ENCODE measurements at places on chromosomes 2 and 18.

GRCh38 chr18:58955738-58956137 lies 91.1 kb downstream of the ZNF532 start:
- DNase-seq, result no peak

GRCh38 chr2:100990650-100991403 lies 11.3 kb upstream of the RPL31 start:
- DNase-seq, result no peak

DNA sequence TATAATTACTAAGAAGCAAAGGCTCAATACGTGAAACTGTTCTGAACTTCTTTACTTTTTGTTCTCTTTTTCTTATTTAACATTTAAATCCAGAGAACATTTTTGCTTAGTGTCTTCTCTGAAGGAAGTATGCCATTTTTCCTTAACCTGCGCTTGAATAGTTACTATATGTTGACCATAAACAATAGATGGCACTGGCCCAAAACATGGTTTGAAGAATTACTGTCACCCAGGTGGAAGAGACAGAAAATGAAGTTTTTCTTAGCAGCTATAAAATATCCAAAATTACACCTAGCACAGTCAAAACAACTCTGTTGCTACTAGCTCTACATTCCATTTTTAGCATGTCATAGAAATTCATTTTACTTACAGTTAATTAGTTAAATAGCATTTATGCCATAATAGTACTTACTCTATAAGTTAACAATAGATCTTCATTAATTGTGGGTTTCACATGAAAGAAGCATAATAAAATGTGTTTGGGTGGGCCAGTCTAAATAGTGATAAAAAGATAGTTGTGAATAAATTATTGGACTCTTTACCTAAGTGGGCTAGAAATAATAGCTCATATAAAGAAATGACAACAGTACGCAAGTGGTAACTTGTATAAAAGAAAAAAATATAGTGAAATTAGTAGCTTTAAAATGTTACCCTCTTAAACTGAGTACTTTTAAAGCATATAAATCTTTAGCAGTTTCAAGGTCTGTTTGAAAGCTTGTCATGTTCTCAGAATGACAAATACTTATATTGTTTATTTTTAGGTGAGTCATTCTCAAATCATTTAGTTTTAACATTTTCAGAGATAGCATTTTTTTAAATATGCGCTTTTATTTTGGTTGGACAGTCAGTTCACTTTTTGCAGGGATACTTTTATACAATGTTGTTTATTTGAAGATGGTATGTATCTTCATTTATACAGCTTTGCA lies 3.7 kb downstream of the ETAA1 start:
- DNase-seq, result no peak

DNA sequence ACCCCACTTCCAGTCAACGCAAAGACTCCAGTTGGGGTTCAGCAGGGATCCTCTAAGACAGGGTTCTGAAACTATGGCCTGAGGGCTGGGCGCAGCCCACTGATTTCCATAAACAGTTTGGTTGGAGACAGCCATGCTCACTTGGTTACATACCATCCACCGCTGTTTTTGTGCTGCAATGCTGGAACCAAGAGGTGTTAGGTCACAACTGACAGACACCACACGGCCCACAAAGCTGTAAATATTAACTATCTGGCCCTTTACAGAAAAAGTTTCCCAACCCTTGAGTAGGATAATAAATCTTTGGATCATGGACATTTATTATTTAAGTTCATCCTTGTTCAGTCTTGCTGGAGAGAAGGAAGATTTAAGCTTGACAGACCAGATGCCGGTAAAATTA lies 8.4 kb upstream of the CD226 start:
- no peak for DNase-seq

DNA sequence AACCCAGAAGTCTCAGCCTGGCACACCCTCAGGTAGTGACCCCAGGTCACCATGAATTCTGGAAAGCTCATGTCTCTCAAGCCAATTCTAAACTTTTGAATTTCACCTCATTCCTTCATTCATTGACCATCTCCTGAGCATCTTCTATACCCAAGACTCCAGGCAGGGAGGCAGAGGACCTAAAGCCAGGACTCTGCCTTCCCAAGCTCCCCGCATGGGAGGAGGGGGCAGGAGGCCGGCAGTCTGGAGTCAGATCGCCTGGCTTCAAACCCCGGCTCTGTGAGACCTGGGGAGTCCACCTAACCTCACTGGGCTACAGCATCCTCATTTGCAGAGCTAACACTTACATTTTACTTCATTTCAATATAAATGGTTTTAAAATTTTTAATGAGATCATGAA lies 59.0 kb downstream of the SMAD7 start:
- no peak for DNase-seq

GRCh38 chr2:8583400-8584173 lies 98.3 kb upstream of the ID2 start:
- peak; percentile 37 for DNase-seq

- DNase-seq, result no peak
Measured at GRCh38 chr18:49645841-49646351, 84.0 kb downstream of the LIPG start.

GRCh38 chr2:11359865-11360264 lies 15.4 kb upstream of the ROCK2 start:
- no peak for DNase-seq

DNA sequence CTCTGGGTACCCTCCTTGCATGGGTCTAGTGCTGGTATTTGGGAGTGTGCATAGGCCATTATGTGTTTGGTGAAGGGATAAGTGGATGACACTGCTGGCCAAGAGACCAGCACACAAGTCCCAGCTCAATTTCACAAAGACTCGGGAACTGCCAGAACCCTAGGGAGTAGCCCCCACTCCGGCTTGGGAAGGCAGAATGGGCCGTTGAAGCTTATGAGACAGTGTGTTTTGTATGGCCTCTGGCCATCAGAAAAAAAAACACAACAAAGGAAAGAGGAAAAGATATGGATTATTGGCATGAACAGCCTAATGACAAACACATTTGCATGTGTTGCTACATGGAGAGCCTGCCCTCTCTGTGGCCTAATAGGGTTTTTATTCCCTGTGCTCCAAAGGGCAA lies 144.2 kb downstream of the TTC32 start:
- no peak for DNase-seq

DNA sequence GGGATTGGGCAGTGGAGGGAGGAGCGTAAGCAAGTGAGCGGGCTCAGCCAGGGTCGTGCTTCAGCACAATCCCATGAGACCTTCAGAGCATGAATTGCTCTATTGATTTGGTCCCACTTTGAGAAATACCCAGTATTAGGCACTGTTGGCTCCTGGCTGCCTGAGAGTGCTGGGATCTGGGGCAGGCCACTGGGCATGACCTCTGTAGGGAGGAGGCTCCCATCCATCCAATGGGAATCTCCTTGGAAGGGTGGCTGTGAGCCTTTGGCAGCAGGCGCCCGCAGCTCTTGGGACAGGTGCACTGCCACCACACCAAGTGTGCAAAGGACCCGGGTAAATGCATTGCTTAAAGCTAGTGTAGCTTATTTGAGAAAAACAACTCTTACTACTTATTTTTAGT lies 137.5 kb downstream of the LDLRAD4 start:
- no peak for DNase-seq

DNA sequence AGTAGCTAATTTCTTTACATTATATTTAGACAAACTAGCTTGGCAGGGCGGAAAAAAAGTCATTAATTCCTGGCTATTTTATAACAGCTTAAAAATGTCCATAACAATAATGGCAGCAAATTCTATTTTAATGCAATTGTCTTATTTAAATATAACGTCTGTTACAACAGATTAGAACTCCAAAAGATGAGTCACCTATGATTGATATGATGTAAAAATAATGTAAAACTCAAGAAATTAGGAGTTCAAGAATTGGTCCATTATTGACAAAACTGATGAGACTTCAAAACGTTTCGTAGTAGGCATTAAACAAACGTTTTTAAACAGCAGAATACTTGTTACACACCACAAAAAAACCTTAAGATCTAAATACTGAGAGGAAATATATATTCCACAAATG lies 2.7 kb downstream of the XPO1 start:
- no peak for DNase-seq

Data from activated T-helper 2 cell treated with anti-CD3 and anti-CD28 coated beads, Interferon-gamma antibody, Interleukin-2, Interleukin-4, amounts not matched to agents 10 μg/mL and 5 μg/mL and 100 μg/mL, durations not matched to agents 14 hours and 24 hours and 36 hours (primary cell).